ENCODE measurements at places on chromosomes 1 and 21.
A peak's percentile ranks its signal among the peaks of the same experiment; 100 is the strongest.

- no peak for DNase-seq
These were observed 36.2 kb downstream of the EPS15 start for GRCh38 chr1:51482881-51483280.

GRCh38 chr1:71586030-71586429 lies 505.2 kb upstream of the ZRANB2 start:
- no peak for DNase-seq

DNA sequence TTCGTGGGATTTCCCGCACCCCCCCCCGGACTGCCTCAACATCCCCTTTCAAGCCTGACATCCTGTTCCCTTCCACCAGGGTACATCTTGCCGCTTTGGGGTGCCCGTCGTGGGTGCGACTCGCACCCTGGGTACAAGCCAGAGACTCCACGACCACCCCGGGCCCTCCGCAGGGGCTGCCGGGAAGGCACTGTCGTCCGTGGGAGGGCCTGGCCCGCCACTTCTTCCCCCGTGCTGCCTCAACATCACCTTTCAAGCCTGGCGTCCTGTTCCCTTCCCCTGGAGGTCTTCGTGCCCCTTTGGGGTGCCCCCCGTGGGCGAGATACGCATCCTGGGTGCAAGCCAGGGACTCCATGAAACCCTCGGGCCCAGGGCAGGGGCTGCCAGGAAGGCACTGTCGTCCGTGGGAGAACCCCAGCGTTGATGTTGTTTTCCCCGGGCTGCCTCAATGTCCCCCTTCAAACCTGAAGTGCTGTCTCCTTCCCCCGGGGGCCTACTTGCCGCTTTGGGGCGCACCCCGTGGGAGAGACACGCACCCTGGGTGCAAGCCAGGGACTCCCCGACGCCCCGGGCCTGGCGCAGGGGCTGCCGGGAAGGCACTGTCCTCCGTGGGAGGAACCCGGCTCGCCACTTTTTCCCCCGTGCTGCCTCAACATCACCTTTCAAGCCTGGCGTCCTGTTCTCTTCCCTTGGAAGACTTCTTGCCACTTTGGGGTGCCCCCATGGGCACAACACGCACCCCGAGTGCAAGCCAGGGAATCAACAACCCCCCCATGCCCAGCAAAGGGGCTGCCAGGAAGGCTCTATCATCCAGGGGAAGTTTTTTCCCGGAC lies 138.6 kb downstream of the LIPI start:
- DNase-seq: peak; percentile 9

- DNase-seq: no peak
These were observed 3.3 kb upstream of the COL8A2 start for GRCh38 chr1:36128126-36128904.

DNA sequence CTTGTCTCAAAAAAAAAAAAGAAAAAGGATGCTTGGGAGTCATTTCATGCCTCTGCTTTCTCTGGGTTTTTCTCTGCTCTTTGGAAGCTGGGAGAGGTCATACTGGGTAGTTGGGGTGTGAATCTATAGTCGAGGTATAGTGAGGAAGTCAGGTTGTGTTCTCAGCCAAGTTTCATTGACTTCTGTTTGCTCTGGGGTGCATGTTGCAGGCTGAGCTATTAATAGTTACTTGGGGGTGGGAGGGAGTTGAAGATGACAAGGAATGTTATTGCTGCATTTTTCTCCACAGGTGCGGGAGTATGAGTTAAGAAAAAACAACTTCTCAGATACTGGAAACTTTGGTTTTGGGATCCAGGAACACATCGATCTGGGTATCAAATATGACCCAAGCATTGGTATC lies 2.8 kb downstream of the RPL11 start:
- DNase-seq: no peak

- DNase-seq: no peak
These were observed 108.1 kb downstream of the KAZN start for GRCh38 chr1:14706631-14707030.

- no peak for DNase-seq
These were observed 50.2 kb downstream of the ZZZ3 start for GRCh38 chr1:77632216-77632615.

DNA sequence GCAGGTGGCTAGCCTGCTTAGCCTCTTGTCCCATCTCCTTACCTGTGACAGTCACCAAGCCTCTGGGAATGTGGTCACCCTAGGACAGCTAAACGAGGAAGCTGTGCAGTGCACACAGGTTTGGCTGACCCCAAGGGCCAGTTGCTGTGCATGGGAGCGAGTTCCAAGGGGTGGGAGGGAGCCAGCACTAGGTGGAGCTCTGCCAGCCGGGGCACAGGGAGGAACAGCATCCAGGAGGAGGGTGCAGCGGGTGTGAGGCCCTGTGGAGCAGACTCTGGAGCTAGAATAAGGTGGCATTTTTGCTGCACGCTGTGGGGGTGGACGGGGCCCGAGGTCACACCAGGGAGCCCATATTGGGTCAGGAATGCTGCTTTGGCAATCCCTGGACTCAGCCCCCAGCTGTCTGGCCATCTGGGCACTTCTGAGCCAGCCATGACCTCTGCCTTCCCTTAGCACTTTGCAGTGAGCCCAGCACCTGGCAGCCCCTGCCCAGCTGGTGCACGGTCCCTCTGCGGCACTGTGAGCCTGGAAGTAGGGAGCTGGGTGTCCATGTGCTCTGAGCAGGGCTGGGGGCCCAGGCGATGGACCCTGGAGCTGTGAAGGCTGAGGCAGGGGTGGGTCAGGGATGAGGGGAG lies 8.7 kb downstream of the PDXK start:
- DNase-seq: no peak

DNA sequence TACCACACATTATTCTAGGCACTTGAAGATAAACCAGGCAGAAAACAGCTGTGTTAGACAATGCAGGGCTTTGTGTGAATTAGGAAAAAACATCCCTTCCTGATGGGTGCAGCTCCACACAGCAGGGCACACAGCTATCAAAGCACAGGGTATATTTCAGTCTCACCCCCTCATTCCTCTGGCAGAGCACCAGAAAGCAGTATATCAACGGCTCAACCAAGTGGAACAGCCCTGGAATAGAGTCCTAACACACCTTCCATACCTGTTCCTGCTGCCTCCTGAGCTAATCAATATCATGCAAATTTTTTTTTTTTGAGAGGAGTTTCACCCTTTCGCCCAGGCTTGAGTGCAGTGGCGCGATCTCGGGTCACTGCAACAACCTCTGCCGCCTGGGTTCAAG lies 32.1 kb downstream of the LYST start:
- no peak for DNase-seq

DNA sequence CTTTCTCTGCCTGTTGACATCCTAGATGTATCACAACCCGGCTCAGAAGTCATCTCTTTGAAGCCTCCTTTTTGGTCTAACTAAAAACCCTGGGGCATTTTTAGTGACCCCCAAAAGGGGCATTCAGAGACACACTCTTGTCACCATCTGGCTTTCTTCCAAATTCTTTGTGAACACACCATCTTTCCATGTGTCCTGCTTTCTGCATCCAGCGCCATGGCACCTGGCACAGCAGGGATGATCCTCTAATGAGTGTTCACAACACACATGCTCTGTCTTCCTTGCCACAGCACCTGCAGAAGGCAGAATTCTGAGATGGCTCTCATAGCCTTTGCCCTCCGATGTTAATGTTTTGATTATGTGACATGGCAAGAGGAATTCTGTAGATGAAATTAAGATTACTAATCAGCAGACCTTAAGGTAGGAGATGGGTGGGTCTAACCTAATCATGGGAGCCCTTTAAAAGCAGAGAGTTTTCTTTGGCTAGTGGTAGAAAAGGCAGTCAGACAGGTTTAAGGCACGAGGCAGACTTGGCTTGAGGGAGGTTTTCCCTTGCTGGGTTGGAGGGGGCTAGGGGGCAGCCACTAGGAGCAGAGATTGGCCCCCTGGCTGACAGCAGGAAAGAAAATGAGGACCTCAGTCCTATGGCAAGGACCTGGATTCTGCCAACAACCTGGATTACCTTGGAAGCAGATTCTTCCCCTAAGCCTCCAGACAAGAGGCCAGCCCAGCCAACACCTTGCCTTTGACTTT lies 4.9 kb upstream of the TMEM61 start:
- DNase-seq: peak; percentile 3

DNA sequence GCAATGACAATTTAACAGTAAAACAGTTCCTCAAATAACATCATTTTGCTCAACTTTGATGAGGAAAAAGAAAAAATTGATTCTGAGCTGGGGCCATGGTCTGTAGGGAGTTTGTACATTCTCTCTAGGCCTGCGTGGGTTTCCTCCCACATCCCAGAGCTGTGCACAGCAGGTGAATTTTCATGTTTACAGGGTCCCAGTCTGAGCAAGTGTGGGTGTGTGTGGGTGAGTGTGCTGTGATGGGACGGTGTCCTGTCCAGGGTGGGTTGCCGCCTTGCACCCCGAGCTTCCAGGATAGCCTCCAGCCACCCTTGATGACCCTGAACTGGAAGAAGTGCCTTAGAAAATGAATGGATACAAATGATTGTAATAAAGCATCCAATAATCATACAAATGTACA lies 75.6 kb upstream of the BCL10 start:
- no peak for DNase-seq

DNA sequence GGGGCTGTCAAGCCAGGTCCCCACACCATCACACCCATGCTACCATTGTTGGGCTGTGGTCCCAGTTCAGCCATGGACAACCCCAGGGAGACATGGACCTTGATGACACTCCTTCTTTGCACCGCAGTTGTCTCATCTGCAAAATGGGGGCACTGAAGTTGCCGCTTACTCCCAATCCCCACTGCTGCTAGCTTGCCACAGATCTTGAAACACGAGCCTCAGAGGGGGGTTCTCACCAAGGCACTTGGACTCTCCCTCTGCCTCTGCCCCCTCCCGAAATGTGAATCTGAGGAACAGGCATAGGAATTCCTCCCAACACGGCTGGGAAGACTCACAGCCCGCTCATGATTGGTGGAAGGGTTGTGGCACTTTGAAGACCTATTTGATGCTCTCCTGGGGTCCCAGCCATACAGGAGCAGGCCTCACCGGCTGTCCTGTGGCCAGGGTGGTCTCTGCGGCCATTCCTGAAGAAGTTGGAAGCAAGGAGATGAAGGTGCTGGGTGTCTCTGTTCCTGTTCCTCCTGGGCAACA lies 31.1 kb downstream of the RUNX3 start:
- peak; percentile 29 for DNase-seq

DNA sequence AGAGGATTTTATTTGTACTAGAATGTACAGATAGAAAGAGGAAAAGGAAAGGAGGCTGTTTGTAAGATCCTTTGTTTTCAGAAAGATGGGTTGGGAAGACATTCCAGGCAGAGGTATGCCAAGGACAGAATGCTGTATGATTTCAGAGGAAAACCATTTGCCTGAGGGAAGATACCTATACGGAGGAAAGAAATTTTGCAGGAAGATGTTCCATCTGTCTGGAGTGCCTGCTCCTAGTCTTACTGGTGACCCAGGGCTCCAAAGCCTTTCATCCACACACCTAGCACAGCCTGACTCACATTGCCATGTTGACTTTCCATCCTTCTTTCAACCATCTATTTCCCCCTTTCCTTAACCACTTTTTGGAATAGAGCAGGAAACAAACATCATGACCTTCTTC lies 18.2 kb downstream of the SAMD13 start:
- DNase-seq: no peak

DNA sequence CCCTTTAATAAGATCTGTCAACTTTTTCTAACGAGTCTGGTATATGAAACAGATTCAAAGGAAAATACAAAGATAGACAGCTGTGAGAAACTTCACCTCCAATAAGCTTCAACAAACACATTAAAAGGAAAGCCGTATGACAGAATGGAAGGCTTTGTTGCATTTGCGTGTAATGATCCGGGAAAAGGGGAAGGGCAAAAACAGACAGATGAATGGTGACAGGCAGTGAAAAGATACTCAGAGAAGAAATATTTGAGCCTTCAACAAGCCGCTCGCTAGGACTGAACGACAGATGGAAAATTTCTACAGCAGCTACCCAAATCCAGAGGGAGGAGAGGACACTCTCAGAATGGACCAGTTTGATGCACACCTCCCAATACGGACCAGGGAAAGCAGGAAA lies 14.9 kb downstream of the COPA start:
- no peak for DNase-seq

GRCh38 chr1:41918450-41919043 lies at the start of gene HIVEP3:
TSS of gene HIVEP3 (minus strand) at chr1:41918922.
- DNase-seq: no peak

DNA sequence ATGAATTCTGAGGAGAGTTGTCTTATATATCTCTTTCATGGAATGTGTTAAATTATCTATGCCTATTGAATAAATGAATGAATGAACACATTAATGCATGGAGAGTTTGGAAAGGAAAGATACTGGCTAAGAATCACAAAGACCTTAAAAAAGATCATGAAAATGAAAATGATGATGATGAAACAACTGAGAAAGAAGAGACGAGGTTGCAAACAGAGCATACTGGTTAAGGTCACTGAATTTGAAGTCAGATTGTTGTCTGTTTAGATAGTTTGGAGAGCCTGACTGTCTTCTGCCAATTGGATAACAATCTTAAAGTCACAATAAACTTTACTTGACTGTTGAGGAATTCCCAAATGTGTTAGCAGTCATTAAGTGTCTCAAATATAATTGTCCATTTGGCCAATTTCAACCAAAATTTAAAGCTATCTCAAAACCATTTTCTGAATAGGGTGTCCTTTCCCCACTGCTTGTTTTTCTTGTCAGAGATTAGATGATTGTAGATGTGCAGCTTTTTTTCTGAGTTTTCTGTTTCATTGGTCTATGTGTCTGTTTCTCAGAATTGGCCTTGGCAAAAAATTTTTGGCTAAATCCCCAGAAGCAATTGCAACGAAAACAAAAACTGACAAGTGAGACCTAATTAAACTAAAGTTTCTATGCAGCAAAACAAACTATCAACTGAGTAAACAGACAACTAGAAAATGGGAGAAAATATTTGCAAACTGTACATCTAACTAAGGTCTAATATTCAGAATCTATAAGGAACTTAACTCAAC lies 132.2 kb downstream of the PTGER3 start:
- no peak for DNase-seq

- DNase-seq: no peak
These were observed 42.0 kb downstream of the CDC14A start for GRCh38 chr1:100394285-100394684.

GRCh38 chr1:170214117-170215032 lies 68.6 kb downstream of the NTMT2 start:
- peak; percentile 8 for DNase-seq

GRCh38 chr1:224897529-224898327 lies 31.7 kb upstream of the DNAH14 start:
- DNase-seq: no peak

DNA sequence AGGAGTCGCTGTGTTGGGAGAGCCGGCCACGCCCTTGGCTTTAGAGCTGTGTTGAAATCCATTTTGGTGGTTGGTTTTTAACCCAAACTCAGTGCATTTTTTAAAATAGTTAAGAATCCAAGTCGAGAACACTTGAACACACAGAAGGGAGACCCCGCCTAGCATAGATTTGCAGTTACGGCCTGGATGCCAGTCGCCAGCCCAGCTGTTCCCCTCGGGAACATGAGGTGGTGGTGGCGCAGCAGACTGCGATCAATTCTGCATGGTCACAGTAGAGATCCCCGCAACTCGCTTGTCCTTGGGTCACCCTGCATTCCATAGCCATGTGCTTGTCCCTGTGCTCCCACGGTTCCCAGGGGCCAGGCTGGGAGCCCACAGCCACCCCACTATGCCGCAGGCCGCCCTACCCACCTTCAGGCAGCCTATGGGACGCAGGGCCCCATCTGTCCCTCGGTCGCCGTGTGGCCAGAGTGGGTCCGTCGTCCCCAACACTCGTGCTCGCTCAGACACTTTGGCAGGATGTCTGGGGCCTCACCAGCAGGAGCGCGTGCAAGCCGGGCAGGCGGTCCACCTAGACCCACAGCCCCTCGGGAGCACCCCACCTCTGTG lies 4.7 kb downstream of the C1orf35 start:
- DNase-seq: peak; percentile 2

GRCh38 chr1:159647616-159648015 lies 60.0 kb downstream of the APCS start:
- DNase-seq: no peak

- no peak for DNase-seq
These were observed 134.9 kb downstream of the VAV3 start for GRCh38 chr1:107830075-107830474.
